ENCODE measurements at places on chromosomes 7 and 10. TPM values are rescaled to one million over a fixed set of nuclear protein-coding genes. Genes with fewer than 3 reads are reported as not detected.

DNA sequence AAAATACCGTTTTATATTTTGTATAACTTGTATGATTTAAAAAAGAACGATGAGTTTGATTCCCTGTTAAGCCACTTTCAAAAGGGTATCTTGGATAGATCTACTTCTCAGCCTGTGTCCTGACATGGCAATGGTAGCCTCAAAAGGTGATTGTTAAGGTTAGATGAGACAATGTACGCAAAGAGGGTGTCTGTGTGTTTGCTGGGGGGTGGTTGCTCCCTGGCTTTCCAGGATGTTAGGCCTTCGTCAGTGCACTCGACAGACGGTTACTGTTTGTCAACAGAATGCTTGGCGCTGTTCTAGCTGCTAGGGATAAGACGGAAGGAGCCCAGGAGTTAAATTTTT, 90.3 kb downstream of the NEURL1 start:
- no peaks in the 10 kb centered on the region for H3K27me3 ChIP-seq
- peak overlapping the region; percentile 90 for H3K27ac ChIP-seq
- peaks cover 10% of the 10 kb centered on the region for H3K4me1 ChIP-seq
- peaks cover 3% of the 10 kb centered on the region for H3K36me3 ChIP-seq
- no peak for DNase-seq

DNA sequence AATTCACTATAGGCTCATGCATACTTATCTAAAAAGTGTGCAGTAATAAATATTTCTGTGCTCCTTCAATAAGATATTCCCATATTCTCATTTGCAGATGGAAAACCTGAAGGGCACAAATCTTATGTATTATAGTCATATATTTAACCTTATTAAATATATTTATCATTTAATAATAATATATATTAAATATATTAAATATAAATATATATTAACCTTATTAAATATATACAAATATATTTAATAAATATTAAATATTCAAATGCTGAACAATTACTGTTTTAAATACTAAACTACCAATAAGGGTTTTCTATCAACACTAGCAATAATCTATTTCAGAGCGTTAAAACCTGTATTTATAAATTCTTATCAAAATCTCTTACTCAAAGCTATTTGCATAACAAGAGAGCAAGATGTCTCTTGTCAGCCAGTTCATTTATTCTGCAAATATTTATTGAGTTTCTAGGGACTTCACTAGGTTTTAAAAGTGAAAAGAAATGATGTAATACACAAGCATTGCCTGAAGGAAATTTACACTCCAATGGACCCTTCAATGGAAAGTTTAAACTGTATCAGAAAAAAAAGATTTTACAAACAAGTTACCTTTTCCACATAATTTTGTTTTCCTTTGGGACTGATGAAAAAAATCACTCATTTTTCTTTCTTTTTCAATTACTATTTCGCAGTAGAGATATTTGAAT, 159.2 kb downstream of the AGMO start:
- H3K27ac ChIP-seq: no peak overlapping the region
- no peaks in the 10 kb centered on the region for H3K36me3 ChIP-seq
- no peaks in the 10 kb centered on the region for H3K27me3 ChIP-seq
- DNase-seq: no peak
- no peak overlapping the region for H3K4me3 ChIP-seq

DNA sequence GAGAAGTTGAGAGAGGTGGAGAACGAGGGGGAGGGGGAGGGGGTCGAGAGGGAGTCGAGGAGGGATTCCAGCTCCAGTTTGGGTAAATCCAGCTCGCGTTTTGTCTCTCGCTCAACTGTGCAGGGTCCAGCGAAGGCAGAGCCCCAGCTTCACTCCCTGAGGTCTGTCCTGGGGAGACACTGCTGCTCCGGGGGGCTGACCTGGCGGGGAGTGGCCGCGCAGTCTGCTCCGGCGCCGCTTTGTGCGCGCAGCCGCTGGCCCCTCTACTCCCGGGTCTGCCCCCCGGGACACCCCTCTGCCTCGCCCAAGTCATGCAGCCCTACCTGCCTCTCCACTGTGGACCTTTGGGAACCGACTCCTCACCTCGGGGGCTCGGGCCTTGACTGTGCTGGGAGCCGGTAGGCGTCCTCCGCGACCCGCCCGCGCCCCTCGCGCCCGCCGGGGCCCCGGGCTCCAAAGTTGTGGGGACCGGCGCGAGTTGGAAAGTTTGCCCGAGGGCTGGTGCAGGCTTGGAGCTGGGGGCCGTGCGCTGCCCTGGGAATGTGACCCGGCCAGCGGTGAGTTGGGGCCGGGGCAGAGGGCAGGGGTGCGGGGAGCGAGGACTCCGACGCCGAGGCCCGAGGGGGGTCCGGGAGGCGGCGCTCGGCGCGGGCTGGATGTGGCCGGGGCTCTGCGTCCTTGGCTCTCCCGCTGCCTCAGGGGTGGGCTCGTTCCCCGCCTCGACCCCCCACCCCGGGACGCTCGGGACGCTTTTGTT, at the start of gene TET1:
TET1 (plus strand) TSS at position 152 of the 757 bp plus-strand sequence. CDS start 12,002 bp downstream, outside the sequence.
- peak within 1 kb of the TSS; percentile 78 for H3K4me3 ChIP-seq
- peaks cover 24% of the 10 kb centered on the region for H3K4me1 ChIP-seq
- peaks cover 71% of the 10 kb centered on the region for H3K27me3 ChIP-seq

DNA sequence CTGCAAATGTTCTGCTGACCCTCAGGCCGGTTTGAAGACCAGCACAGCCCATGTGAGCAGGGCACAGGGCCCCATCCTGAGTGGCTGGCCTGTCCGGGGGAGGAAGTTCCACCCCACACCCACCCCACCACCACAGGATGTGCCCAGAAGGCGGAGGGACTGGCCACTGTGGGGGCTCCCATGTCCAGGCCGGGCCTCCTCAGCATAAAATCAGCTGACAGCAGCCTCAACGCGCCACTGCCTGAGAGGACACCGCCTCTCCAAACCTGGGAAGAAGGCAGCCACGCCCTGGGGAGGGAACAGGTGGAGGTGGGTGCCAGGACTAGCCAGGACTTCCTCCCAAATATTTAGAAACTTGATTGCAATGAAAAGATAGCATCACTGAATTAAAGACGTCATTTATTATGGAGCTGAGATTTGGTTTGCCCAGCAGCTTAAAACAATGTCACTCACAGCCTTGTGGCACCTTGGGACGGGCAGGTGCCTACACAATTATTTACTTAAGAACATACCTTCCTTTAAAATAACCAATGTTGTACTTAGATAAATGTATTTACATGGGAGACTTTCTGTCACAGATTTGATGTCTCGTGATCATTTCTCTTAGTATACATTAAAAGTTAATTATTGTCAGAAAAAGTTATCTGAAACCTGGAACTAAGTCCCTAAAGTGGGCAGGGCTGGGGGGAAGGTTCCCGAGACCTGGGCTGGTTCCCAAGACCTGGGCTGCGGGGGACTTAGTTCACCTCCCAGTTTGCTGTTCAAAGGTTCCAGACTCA, 27.3 kb upstream of the FAM20C start:
- DNase-seq: no peak
- H3K4me1 ChIP-seq: peaks cover 1% of the 10 kb centered on the region
- H3K4me3 ChIP-seq: no peak overlapping the region
- no peak overlapping the region for H3K27ac ChIP-seq
- H3K36me3 ChIP-seq: no peaks in the 10 kb centered on the region

DNA sequence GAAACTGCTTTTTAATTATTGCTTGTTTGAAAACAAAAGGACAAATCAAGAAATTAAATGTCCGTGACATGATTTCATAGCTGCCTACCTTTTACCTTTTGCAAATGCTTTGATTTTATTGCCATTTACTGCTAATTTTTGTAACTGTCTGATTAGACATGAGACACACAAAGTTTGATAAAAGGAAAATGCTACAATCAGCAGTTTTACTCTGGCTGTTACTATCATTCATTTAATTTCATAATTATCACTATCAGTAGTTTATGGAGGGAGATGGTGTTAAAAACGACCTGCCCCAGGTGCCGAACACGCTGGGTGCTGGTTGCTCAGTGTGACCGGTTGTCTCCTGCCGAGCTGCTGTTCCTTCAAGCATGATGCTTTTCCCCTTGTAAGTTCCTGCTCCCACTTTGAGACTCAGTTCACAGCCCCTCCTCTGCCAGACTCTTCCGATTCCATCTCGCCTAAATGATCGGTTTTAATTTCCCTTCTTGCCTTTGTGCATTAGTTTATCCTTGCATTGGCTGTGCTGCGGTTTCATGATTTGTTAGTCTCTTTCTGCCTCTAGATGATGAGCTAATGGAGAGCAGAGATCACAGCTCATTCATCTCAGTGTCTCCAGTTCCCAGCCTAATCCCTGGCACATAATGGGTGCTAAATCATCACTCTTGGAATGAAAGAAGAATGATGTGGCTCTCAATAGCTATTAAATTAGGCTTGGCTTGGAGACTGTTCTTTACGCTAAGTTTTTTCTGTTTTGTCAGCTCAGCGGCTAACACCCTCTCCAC, 110.6 kb downstream of the PFKFB3 start:
- DNase-seq: no peak
- H3K36me3 ChIP-seq: peaks cover 12% of the 10 kb centered on the region
- peaks cover 7% of the 10 kb centered on the region for H3K4me1 ChIP-seq

The FAM20C gene
- 2.6 TPM for total RNA-seq

The ETV1 gene
- total RNA-seq: 0.45 TPM

The FANK1 gene
- total RNA-seq: 0.96 TPM

The PVRIG gene
- 86.1 TPM for total RNA-seq

The LLCFC1 gene
- not detected for total RNA-seq

The ADAMTS14 gene
- total RNA-seq: not detected

All from activated naive CD8-positive, alpha-beta T cell treated with anti-CD3 and anti-CD28 coated beads, Interleukin-2, amount 10 ng/mL, durations not matched to agents 7 days and 5 days (primary cell).